ENCODE measurements at places on chromosomes 12 and 14.

DNA sequence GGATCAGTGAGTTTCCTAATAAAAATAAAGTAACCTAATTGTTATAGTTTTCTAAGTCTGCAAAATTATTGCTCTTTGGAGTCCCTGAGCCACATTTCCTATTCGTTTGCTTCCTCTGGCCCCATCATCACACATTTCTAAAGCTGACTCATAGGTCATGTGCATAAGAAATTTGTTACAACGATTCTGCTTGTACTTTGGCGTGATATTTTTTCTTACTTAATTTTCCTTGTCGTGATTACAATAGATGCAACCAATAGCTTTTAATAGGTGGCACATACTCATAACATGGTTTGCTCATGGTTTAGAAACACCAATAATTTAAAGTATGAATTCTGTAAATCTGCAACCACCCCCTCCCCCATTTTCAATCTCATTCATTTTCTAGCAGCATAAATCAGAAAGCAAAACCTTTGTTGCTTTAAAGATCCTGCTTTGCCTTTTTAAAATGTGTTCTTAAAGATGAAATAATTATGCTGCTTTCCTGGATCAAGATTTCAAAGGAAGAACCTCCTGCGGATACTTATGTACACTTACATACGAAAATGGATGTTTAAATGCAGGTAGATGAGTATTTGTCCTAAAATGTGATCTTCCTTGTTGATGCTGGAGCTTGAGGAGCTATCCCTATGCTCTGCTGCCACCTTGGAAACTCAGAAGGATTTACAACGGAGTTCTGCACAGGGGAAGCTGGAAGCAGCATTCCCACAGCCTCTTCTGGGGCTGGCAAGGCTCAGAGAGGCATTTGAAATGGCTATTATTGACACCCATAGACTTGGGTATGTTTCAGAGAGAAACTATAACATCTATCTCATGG, 1.7 kb upstream of the FLRT2 start:
- DNase-seq, result peak; percentile 26

DNA sequence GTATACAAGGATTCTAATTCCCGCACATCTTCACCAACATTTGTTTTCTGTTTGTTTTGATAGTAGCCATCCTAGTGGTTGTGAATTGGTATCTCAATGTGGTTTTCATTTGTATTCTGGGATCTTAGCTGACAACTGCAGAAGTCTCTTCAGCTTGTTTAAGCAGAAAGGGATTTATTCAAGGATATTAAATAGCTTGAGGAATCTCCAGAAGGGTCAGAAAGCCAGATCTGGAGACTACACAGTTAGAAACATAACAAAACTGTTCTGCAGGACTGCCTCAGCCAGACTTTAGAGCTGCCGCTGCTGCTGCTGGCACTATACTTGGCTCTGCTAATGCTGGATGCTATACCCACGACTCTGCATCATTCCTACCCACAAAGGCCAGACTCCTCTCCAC, 13.4 kb upstream of the CDKL1 start:
- no peak for DNase-seq

DNA sequence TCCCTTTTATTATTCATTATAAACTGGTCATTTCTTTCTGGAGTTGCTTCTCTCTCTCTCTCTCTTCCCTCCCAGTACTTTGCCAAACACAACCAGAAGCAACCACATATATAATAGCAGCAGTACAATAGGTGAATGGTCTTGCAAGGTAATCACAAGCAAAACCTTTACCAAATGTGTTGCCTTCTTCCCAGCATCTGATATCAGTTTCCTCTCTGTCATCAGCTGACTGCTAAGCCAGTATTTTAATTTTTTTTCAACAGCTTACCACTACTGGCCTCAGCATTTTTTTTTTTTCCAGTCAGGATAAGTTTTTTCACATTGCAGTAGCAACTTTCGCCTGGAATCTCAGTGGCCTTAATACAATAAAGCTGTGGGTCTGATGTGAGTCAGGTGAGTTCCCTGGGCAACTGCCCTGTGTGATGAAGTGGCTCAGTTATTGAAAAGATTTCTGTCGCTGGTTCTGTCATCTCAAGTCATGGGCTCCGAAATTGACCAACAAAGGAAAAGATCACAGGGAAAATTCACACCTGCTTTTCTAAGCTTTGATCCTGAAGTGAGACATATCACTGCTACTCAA, 282.5 kb upstream of the AMIGO2 start:
- no peak for DNase-seq

DNA sequence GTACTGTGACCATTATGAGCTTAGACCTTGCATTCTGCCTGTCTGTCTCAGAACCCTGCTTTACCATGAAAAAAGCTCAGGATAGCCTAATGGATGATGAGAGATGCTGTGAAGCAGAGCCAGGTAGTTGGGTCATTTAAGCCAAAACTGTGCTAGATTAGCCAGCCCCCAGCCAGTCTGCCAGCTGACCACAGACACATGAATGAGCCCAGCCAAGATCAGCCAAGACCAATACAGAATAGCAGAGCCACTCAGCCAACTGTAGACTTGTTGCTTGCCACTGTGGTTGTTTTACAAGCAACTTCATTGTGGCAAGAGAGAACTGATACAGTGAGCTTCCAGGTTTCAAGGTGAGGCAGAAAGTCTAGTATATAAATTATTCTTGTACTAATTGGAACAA, 12.8 kb upstream of the UTP20 start:
- DNase-seq, result no peak

DNA sequence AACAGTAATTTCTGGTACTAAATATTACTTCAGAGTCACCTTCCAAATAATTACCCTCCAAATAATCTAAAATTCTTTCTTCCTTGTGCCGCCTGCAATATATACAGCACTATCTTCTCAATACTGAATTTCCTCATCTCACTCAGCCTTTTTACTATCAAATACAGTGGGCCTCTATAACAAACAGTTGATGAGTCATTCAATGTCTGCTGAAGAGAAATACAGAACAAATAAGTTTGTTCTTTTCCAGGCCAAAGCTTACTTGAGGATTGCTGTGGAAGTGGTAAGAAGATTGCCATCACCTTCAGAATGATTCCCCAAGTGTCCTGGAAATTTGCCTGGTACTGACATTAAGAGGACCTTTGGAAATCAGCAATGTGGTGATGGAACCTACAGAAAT, 218.2 kb upstream of the ARHGAP5 start:
- DNase-seq, result no peak

DNA sequence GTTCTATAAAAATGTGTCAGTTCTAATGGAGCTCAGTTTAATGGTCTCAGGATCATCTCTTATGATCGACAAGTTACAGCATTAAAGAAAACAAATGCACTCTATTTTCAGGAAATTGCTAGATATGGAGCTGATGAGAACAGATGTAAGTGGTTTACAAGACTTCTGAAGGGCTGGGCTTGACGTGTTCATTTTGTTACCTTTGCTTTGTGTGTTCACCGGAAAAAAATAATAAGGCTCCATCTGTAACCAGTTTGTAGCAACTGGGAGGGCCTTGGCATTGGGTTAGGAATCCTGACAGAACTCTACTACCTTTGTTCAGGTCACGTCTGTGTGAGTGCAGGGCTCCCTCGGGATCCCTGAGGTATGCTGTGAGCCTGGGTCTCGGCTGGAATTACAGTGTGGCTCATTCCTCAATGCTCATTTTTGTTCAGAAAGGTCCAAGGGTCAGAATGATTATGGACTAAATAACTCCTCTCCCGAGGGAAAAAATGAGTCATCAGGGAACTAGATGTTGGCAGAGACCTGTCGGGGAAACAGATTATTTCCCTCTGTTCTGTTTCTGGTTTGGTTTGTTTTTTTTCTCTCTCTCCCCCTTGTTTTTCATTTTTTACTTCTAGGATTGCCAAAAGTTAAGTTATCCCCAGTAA, 158.0 kb downstream of the SLC5A8 start:
- DNase-seq, result no peak

- no peak for DNase-seq
These were observed 104.4 kb downstream of the SSPN start for GRCh38 chr12:26299751-26300150.

DNA sequence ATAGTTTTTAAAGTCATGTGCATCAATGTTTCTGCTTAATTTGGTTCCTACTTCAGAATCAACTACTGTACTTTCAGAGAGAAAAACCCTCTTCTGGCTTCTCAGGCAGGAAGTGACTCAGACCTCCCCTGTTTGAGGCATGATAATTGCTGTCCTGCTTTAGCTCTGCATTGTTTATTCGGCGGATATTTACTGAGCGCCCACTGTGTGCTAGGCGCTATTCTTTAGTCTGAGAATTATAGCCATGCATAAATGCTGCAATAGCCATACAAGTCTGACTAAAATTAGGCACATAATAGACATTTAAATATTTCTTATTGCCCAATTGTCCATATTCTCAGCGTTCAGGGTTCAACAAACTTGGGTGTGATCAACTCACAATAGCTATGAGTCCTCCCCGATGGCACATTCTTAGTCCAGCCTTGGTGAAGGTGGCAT, 6.1 kb upstream of the AMIGO2 start:
- no peak for DNase-seq

GRCh38 chr14:100556936-100557505, 30.2 kb downstream of the BEGAIN start:
- DNase-seq, result no peak

- no peak for DNase-seq
These were observed 12.6 kb downstream of the SLC8B1 start for GRCh38 chr12:113322343-113322742.

DNA sequence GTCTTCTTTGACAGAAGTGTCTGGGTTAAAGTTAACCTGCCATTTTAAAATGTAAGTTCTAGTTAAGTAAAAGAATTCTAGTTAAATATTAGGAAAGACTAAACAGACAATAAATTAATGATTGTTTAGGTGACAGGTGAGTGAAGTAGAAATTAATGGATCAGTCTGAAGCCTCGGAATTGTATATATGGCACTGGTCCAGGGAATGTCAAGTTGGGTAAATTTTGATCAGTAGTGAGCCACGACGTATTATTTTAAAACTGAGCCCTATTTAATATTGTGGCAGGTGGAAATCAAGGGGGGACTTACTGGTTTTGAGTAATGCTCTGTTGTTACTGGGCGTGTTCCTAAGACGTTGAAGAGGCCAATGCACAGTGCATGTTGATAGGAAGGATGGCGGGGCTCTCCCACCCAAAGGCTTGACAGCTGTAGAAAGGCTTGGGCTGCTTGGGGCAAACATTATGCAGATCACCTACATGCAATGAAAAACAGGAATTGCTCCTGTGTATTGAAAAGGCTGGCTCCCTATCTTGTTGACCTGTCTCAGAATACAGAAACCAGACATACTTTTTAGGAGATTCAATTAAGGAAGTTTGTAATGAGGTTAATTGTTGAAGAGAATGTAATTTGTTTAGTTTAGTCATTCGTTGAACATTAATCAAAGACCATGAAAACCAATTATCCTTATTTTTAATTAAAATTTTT, 5.9 kb upstream of the PPFIBP1 start:
- no peak for DNase-seq

- DNase-seq, result no peak
These were observed 434.3 kb upstream of the TBX3 start for GRCh38 chr12:115118177-115118724.
